ENCODE measurements at places on chromosomes 11 and 22. TPM values are rescaled to one million over a fixed set of nuclear protein-coding genes. Genes with fewer than 3 reads are reported as not detected.

GRCh38 chr22:23226497-23226850, 46.2 kb downstream of the BCR start:
- DNase-seq = no peak

DNA sequence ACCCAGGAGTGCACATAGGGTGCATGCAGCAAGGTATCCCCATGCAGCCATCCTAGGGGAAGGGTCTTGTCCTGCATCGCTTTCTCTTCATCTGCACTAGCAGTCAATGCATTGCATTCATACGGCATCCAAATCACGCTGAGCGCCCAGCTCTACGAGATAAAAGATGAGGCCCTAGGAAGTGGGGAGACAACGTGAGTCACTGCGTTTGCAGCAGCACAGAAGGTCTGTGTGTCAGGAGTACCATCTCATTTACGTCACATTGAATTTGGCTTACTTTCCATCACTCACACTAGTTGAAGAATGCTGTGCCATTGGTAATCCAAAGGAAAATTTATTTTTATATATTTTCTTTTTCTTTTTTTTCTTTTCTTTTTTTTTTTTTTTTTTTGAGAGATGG, 2.5 kb upstream of the ST14 start:
- no peak for DNase-seq

DNA sequence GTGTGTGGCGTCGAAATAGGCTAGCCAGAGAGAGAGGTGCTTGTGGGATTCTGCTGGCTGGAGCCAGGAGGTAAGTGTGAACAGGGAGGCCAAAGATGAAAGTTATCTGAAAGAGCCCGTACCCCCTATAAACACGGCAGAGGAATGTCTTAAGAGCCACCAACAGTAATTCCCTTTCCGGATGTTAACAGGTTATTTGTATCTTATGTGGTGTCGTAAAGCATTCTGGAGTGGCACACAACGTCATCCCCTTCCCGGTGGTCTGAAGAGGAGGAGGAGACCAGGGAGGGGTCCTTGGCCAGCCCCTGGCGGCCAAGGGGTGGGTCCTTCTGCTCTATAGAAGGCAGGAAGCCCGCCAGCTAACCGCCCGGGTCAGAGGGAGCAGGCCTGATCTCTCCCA, 39.5 kb downstream of the MACROD1 start:
- no peak for DNase-seq

DNA sequence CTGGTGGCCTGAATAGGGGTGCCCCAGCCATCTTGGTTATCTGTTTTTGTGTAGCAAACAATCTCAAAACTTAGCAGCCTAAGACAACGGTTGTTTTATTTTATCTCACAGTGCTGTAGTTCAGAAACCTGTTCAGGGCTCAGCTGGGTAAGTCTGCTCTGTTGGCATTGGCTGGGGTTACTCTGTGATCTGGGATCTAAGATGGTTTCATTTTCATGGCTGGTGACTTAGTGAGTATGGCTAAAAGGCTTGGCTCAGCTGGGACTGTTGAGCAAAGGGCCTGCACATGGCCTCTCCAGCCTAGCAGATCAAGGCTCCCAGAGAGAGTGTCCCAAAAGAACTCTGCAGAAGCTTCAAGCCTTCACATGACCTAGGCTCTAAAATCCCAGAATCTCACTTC, 60.8 kb upstream of the POU2AF1 start:
- no peak for DNase-seq

GRCh38 chr11:117816846-117817367, 7.6 kb downstream of the FXYD2 start:
- DNase-seq = no peak

GRCh38 chr11:74069146-74070046, 60.5 kb upstream of the UCP3 start:
- no peak for DNase-seq

GRCh38 chr11:774873-775592, 2.3 kb downstream of the GATD1 start:
- no peak for DNase-seq

DNA sequence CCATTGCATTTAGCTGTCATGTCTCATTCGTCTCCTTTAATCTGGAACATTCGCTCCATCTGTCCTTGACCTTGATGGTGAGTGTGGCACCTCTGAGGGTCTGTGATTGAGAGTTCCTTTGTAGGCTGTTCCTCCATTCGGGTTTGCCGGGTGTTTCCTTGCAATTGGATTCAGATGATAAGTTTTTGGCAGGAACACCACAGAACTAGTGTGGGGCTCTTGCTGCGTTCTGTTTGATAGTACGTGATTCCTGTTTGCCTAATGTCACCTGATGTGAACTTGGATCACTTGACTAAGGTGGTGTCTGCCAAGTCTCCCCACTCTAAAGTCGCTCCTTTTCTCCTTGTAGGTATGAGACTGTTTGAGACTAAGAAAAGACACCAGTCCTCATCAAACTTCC, 109.7 kb upstream of the TMEM45B start:
- DNase-seq = no peak

DNA sequence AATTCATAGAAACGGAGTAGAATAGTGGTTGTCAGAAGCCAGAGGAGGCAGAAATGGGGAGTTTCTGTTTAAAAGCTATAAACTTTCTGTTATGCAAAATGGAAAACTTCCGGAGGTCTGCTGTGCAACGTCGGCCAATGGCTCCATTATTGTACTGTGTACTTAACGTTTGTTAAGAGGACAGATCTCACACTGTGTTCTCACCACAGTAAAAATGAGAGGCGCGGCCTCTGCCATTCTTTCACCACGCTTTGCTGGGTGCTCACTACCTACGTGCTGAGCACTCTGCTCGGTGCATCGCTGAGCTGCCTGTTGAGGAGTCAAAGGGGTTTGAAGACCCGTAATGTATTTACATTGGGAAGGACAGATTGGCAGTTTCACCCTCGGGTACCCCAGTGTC, 218.8 kb upstream of the B3GAT1 start:
- no peak for DNase-seq

GRCh38 chr22:32796865-32797573, 4.5 kb upstream of the TIMP3 start:
- no peak for DNase-seq

GRCh38 chr11:79033833-79034232, 407.0 kb downstream of the TENM4 start:
- no peak for DNase-seq

- no peak for DNase-seq
These were observed 39.6 kb upstream of the PLET1 start for GRCh38 chr11:112300094-112300786.

GRCh38 chr22:20816559-20816958, 42.1 kb downstream of the PI4KA start:
- DNase-seq = no peak

DNA sequence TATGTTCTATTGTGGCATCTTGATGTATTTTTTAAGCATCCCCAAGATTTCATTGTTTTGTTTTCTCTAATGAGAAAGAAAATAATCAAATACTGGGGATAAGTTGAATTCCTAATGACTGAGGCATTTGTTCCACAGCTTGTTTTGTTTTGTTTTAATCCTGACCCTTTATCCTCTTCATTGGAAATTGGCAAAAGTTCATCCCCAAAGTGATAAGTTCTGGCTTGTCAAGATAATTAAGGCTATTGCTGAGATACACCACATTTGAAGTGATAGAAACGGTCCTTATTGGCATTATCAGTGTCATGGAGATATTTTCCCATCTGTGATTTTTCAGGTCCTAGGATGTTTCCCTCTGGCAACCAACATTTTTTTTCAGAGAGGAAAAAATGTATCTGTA, 65.0 kb downstream of the SLC36A4 start:
- DNase-seq = no peak

- no peak for DNase-seq
These were observed 73.7 kb downstream of the PHF21A start for GRCh38 chr11:46047520-46047919.

GRCh38 chr11:33630936-33631748, 69.5 kb downstream of the C11orf91 start:
- no peak for DNase-seq

DNA sequence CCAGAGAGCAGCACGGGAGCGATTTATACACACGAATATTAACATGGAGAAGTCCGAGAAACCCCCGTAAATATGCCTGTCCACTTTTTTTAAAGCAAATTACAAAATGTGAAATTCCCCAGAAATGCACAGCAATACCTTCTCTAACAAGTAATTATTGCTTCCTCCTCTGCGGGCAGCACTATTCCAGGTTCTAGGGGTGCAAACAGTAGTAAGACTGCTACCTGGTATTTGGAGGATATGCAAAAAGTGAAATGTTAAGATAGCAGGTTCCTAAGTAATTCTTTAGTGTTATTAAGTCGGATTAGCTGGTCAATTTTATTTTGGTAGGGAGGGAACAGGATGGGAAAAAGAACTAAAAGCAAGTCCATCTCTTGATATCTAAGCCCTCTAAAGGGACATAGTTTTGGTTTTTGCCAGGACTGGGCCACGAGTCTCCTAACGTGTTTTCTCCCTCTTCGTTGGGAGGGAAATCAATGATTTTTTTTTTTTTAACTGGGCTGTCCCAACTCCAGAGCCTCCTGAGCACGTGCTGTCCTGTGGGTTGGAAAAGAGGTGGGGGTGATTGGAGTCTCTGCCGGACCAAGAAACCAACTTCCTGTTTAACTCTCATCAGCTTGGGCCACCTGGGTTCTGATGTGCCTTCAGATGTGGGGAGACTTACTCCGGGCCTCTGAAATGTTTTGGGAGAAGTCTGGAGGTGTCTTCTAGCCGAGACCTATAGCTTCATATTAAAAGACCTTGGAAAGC, 1.7 kb upstream of the XBP1 start:
- no peak for DNase-seq

The SPTBN2 gene
- total RNA-seq = 99.9 TPM

The CABP4 gene
- total RNA-seq = 0.17 TPM

The MFRP gene
- not detected for total RNA-seq

The NELL1 gene
- total RNA-seq = 0.17 TPM

The OR10D3 gene
- total RNA-seq = not detected

The FOLR2 gene
- total RNA-seq = not detected

The SLC25A45 gene
- 0.82 TPM for total RNA-seq

The NRXN2 gene
- not detected for total RNA-seq

The SCUBE1 gene
- 0.82 TPM for total RNA-seq

Data from kidney epithelial cell (primary cell).